ENCODE measurements at places on chromosomes 6 and 20. TPM values are rescaled to one million over a fixed set of nuclear protein-coding genes. Genes with fewer than 3 reads are reported as not detected.
A peak's percentile ranks its signal among the peaks of the same experiment; 100 is the strongest.

PDE10A gene
- polyA plus RNA-seq, result not detected

C6orf141 gene
- not detected for polyA plus RNA-seq

- H3K36me3 ChIP-seq, result peaks cover 45% of the 10 kb centered on the region
- peak overlapping the region; percentile 64 for H3K4me3 ChIP-seq
Measured at GRCh38 chr6:43013097-43013842, 476 bp downstream of the MEA1 start.

DNA sequence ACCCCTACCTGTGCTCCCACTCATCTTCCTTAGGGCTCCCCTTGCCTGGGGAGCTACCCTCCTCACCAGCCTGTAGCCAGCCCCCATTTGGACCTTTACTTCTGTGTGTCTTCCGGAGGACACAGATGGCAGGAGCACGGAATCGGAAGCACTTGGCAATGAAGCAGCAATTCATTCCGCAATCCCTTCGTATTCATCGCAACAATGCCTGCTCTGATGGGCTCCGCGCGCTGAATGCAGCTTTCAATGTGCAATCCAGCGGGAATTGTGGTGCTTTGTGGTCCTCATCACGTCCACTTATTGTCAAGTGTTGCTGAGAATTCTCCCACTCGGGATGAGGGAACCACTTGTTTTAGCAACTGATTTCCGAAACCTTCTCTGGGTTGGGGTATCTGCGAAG, 336.0 kb downstream of the DHX35 start:
- no peak for DNase-seq
- H3K4me1 ChIP-seq, result no peaks in the 10 kb centered on the region
- H3K27ac ChIP-seq, result no peak overlapping the region
- no peak overlapping the region for H3K4me3 ChIP-seq
- H3K36me3 ChIP-seq, result no peaks in the 10 kb centered on the region
- H3K27me3 ChIP-seq, result peaks cover 2% of the 10 kb centered on the region

GRCh38 chr6:74598462-74599393, 607.1 kb downstream of the COL12A1 start:
- H3K27ac ChIP-seq, result no peak overlapping the region
- no peaks in the 10 kb centered on the region for H3K4me1 ChIP-seq
- H3K4me3 ChIP-seq, result no peak overlapping the region
- no peak for DNase-seq
- H3K36me3 ChIP-seq, result no peaks in the 10 kb centered on the region
